Eye (tissue), 1 donor: ENCODE measurements at places on chromosomes 5 and 9.

DNA sequence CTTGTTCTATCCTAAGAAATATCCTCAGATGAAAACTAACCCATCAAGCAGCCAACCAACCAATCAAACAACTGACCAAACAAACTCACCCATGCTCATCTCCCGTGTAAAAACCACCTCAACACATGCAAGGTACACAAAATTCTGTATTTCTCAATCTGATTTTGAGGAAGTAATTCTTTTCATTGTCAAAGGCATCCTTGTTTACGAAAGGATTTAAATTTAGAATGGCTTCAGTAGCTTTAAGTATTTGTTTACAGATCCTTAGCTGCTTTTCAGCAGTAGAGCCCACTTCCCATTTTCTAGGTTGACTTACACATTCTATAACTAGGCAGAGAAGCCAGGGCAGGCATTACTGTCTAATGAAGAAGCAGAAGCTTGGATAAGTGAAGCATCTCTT, 78.6 kb downstream of the NTRK2 start:
- no peak for DNase-seq

GRCh38 chr5:145443964-145444363, 391.2 kb downstream of the PRELID2 start:
- DNase-seq, result no peak

DNA sequence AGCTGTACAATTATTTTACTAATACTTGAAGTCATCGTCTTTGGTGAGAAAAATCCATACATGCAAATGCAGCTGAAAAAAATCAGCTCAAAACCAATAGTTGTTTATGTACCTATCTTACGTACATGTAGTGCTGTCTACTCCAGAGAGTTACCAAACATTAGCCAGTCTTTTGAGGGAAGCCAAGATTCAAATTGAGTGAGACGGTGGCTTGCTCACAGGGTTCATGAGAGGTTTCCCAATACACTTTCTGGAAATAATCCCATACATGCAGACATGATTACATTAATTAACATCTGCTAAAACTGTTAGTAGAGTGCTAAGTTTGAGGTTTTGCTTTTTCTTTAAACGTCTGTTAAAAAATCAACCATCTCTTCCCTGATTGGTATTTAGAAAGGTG, 2.3 kb downstream of the C9orf72 start:
- DNase-seq, result no peak

- DNase-seq, result peak; percentile 22
Observed at GRCh38 chr5:39584927-39585326, 160.1 kb upstream of the DAB2 start.

GRCh38 chr5:23367874-23368273, 139.5 kb upstream of the PRDM9 start:
- no peak for DNase-seq

- no peak for DNase-seq
Observed at GRCh38 chr5:67880511-67880805, 335.1 kb upstream of the PIK3R1 start.

DNA sequence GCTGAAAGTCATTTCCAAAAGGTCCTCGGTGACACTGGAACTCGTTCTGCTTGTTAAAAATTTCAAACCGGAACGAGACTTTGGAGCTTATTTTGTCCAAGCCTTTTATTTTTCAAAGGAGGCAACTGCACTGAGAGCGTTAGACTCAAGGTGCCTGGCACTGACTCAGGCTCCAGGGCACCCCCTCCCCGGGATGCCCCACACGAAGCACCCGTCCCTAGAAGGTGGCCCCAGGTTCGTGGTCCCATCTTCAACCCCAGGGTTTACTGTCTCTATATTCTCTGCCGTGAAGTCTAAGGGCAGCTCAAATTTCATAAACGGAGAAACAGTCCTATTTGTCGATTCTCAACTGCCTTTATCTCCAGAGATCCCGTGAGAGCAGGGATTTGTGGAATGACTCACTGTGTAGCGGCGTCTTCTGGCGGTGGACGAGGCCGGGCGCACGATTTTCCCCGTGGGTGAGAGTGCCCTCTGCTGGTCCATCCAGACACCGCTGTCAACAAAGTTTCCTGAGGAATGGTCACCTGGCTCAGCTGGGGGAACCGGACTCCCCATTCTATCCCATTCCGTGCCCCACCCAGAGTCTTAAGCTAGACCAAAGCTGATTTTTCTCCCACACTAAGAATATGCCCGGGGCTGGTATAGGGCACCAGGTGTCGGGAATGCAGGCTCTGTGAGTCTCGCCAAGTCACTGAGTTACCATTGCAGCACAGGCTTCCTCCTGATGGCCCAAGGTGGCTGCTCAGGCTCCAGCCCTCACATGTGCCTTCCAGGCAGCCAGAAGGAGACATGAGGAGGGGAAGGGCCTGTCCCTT, 27.1 kb upstream of the SLC6A19 start:
- peak; percentile 82 for DNase-seq

DNA sequence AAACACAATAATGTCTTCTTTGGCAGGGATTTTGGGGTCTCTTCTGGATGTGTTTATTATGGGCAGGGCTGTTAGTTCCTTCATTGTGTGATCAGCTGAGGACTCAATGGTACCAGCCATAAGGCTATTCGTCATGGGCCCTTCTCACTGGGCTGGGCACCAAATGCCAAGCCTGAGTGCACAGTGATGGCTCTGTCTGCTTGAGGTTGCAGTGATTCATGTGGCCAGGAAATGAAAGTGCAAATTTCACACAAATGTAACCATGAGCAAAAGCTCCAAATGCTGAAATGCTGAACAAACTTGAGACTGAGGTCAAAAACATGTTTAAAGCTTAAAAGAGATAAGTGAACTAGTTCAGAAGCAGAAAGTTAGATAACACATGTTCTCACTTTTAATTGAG, 191.0 kb downstream of the TARS1 start:
- DNase-seq, result no peak

DNA sequence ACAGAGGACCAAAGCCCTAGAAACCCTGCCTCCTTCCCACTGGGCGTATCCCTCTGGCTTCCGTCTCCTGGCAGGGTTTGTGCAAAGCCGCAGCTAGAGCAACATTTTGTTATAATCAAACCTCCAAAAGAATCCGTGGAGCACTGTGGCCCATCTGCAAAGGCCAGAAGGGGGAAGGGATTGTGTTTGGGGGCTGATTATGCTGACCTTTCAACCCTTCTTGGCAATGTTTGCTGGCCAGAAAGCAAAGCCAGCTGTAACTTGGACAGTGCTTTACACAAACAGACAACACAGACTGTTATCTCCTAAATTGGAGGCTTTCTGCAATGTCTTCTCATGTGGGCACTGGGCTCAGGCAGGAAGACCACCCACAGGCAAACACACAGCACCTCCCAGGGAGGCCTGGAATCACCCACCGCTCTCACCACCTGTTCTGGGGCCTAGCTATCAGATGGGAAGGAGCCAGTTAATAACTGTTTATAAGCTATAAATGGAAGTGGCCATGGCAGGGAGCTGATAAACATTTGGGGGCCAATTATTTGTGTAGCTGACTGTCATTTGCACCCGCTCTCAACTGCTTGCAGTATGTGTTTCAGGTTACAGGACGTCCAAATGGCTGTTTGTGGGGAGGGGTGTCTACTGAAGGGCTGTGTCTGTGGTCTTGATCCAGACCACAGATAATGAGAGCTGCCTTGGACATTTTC, 121.6 kb upstream of the ERCC6L2 start:
- DNase-seq, result peak; percentile 72

DNA sequence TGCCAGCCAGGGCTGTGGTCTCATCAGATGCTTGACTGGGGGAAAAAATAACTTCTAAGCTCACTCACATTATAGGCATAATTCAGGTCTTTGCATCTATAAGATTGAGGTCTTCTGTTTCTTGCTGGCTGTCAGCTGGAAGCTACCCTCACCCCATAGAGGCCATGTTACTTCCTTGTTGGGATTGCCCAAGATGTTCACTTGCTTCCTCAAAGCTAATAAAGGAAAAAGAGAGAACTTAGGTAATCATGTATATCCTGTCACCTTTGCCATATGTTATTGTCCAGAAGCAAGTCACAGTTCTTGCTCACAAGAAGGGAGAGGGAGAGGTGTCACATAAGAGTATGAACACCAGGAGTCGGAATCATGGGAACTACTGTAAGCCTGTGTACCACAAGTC, 38.7 kb upstream of the ANKRD34B start:
- DNase-seq, result no peak

GRCh38 chr9:76688471-76689238, 75.6 kb upstream of the PCA3 start:
- no peak for DNase-seq

DNA sequence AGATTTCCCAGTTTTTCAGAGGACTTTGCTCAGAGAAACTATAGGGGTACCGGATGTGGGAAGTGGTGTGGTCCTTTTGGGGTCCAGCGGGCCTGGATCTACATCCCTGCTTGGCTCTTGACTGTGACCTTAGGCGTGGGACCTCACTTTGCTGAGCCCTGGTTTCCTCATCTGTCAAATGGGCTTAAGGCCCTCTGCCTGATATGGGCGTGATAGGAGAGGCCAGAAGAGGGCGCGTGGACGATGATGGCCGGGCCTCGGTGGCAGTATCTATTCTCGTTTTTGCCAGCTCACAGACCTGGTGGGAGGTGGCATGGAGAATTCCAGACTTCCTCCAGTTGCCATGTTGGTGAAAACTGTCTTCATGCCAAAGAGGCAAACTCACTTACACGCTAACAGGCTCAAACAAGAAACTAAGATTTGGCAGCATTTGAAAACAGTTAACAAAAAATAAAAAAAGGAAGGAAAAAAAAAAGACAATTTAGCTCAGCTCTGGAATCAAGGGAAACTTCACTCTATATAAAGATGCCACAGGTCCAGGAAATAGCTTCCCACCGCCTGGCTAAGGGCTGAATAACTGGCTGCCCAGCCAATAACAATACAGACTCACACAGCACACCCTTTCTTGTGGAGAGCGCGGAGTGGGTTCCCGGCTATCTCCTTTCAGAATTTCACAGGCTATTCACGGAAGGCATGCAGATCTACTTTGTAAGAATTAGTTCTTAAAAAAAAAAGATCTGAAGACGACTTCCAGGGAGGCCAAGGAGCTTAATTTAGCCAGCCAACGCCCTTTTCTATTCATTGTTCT, 1.7 kb downstream of the SH3PXD2B start:
- no peak for DNase-seq

DNA sequence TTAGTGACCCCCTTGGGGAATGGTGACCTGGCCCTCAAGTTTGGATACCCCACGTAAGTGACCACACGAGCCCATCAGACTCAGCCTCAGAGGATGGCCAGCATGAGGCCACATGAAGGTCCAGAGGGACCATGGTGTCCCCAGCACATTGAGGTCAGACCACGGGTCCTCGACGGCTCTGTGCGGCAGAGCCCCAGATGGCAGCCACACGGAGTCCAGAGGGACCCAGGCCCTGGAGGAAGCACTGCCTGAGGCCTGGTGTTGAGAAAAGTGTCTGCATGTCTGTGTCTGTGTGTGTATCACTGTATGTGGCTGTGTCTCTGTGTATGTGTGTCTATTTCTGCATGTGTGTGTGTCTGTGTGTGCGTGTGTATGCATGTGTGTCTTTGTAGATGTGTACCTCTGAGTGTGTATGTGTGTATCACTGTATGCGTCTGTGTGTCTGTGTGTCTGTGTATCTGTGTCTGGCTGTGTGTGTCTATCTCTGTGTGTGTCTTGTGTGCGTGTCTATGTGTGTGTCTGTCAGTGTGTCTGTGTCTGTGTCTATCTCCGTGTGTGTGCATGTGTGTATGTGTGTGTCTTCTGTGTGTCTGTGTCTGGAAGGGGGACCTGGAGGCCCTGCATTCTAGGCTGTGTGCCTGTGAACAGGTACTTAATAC, 992 bp downstream of the LCNL1 start:
- DNase-seq, result no peak

DNA sequence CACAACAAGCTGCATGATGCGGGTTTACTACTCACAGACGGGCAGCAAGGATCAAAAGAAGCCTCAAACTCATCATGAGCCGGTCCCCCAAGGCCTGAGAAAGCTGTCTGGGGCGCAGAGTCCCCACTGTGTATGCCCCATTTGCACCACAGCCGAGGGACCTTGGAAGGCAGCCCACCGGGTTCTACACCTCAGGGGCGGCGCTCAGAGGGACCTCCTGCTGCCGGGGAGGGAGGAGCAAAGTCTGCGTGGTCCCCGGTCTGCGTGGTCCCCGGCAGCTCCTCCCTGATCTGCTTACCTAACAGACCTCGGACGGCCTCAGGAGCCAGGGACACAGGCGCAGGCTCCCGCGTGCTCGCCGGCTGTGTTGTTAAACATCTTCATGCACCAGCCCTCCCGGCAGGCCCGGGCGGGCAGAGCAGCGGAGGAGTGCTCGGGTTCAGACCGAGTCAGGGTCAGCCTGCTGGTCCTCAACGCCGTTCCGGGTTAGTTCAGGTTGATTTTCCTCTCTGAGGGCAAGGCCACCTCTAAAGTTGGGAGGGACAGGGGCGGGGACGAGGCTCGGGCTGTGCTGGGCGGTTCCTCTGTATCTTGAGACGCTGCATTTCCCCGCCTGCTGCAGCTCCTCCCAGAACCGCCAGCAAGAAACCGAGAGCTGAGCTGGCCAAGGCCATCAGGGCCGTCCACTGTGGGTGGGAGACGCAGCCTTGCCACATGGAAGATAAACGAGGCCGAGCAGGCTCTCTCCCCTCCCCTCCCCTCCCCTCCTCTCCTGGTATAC, 74.6 kb downstream of the MRPL36 start:
- DNase-seq, result peak; percentile 51

DNA sequence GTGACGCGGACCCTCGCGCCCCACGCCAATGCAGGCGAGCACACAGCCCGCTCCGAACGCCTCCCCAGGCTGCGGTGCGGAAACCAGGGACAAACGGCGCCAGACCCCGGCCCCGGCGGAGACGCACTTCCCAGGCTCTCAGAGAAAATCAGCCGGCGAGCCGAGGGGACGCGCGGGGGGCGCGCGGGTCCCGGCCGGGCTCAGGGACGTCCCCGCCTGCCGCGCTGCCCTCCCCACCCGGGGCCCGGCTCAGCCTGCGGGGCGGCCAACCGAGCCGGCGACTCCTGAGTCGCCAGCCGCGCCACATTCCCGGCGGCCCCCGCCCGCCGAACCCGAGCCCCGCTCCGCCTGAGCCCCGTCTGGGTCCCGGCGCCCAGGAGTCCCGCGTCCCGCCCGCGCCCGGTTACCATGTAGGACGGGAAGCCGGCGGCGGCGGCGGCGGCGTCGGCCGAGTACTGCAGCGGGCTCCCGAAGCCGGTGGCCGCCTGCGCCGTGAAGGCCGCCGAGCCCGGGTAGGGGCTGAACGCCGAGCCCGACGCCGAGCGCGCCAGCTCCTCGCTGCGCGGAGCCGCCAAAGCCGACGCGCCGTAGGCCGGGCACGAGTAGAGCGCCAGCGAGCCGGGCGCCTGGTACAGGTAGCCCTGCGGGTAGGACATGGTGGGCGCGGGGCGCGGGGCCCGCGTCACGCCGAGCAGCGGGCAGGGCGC, 566 bp downstream of the IRX2 start:
- peak; percentile 76 for DNase-seq

GRCh38 chr5:92518318-92518904, 1062.6 kb downstream of the NR2F1-AS1 start:
- no peak for DNase-seq

DNA sequence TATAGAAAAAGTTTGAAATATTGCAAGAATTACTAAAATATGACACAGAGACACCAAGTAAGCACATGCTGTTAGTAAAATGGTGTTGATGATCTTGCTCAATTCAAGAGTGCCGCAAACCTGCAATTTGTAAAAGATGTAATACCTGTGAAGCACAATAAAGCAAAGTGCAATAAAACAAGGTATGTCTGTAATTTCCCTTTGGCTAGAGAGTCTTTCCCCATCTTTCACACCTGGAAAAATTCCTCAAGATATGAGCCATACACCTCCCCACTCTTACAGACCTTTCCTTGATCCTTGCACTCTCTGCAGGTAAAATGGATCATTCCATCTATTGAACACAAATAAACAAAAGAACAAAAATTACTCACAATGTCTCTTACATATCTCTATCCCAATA, 597.8 kb downstream of the EFNA5 start:
- DNase-seq, result no peak
